NCI-H1048 (cell line): ENCODE measurements at places on chromosomes 7 and 10.

- DNase-seq, result no peak
Measured at GRCh38 chr7:154909241-154910105, 93.5 kb downstream of the PAXIP1 start.

- DNase-seq, result no peak
Measured at GRCh38 chr7:121913947-121914675, 41.1 kb downstream of the PTPRZ1 start.

DNA sequence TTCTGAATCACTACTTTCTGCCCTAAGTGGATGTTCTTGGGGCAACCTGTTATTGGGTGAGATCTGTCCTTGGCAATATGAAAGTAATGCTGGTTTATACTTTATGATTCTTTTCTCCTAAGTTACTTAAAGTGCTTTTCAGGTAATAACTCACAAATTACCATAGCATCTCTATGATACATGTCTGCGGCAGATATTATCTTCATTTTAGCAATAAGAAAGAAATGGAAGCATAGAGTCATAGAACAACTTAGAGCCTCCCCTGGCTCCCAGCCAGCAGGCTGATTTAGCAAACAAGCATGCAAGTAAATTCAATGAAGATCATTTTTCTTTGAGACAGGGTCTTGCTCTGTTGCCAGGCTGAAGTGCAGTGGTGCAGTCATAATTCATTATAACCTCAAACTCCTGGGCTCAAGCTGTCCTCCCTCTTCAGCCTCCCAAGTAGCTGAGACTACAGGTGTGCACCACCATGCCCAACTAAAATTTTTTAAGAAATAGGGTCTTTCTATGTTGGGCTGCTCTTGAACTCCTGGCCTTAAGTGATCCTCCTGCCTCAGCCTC is 38.1 kb upstream of the GRM8 start:
- no peak for DNase-seq

- no peak for DNase-seq
Measured at GRCh38 chr10:118216020-118216419, 126.1 kb downstream of the FAM204A start.

- no peak for DNase-seq
Measured at GRCh38 chr7:43784030-43784584, 25.6 kb downstream of the BLVRA start.

DNA sequence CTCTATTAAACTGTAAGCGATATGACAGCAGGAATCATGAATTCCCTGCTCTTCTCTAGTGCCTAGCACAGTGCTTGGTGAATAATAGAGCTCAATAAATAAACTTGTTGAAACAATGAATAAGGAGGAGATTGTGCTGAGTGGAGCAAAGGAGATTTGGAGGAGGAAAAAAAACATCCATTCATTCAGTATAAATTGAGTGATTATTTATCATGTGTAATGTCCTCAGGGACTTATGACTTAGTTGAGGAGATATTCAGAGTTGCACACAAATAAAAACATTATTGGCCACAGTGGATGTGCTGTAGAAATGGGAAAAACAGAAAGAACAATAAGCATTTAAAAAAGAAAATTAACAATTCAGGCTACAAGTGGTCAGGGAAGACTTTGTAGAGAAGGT is 125.7 kb downstream of the FOXP2 start:
- DNase-seq, result no peak

DNA sequence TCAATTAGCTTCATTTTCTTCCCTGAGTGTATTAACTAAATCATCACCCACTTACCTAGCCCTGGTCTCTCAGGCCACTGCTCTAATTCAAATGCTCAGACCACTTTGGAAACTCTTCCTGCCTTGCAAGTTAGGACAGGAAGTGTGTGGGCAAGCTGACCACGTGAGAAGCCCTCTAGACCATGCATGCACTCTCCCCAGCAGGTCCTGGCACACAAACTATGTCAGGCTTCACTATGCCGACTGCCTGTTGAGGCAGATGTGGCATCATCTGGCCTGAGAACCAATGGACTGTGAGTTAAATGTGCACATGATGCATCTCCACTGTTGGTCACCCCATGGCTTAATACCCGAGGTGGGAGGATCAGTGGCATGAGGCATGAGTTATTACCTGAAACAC is 439.6 kb downstream of the GRID1 start:
- no peak for DNase-seq

GRCh38 chr10:53406532-53406931 is 633.9 kb upstream of the MBL2 start:
- DNase-seq, result no peak

DNA sequence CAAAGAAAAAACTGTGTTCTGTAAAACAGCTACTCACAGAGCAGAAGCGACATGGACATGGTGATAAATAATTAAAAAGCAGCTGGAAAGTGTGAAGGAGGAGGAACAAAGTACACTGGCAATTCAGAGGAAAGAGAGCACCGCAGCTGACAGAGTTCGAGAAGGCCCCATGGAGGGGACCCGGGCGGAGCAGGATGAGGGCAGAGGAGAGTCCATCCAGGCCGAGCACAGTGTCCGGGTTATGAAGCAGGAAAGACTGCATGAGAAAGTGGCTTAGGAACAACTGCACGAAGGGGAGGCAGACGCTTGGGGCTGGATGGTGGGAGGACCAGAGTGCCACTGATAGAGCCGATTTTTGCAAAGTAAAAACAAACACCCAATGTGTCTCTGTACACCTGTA is 185.5 kb downstream of the ZMYND11 start:
- DNase-seq, result no peak

DNA sequence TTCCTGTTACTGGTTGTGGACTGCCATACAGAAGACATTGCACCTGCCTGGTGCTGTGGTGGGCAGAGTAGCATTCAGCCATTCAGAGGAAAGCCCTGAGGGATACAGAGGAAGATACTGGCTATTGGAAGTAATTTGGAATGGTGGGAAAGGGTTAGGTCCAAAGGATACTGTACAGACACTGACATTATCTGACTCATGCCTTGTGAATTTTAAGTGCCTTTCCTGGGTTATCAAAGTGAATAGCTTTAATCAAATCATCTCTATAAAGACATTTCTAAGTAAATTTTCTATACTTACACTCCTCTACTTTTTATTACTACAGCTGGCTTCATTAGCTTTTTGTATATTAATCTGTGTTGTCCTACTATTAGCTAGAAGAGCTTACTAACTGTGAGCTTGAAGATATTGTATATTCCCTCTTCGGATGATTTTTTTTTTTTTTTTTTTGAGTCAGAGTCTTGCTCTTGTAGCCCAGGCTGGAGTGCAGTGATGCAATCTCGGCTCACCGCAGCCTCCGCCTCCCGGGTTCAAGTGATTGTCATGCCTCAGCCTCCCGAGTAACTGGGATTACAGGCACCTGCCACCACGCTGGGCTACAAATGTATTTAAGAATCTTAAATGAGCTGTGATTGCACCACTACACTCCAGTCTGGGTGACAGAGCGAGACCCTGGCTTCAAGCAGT is 186.5 kb downstream of the ADK start:
- no peak for DNase-seq

DNA sequence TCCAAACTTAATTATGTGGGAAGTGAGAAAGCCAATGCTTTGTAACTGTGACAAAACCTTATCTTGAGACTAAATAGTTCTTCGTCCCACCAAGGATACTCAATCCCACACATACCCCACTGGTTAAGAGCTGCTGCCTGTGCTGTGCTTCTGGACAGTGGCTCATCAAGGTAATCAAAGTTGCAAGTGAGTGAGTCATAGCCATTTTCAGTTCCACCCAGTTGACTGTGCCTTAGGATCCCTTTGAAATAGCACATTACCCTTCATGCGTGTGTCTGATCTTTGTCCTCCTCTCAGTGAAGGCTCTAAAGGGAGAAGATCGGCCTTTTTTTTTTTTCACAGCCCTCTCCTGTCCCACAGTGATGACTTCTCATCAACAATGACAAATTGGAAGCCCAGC is 706.0 kb upstream of the AUTS2 start:
- no peak for DNase-seq

GRCh38 chr10:122362621-122363020 is 11.9 kb upstream of the PLEKHA1 start:
- DNase-seq, result no peak

DNA sequence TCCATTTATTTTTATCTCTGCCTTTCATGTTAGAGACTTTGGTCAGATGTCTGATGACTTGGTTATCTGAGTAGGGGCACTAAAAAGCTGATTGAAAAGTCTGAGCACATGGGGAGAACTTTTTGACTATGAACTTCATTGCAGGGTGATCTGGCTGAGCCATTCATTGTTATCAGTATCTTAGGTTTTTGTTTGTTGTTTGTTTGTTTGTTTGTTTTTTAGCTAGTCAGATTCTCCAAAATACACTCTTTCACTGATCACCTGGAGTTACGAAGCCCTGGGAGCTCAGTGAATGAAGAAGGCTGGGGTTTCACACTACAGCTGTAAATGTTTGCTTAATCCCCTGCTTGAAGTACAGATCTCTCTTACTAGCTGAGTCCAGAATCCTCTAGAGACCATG is 28.6 kb upstream of the DLG5 start:
- DNase-seq, result no peak

DNA sequence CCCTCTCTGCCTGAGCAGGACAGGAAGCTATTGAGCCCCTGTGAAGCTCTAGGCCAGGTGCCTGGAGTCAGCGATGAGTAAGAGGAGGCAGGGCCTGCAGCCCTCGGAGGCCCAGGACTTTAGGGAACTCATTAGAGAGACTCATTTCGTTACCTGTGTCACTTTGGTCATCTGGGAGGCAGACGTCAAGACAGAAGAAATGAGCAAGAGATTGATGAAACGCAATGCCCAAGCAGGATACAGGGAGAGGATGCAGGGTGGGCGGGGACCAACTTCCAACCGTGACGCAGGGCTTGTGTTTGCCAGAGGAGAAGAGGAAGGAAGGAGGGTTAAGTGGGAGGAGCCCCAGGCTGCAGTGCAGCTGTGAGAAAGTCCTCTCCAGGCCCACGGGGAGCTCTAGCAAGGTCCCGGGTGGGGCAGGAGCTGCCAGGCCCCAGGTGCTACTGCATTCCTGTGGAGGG is 26.4 kb upstream of the GNA12 start:
- no peak for DNase-seq

GRCh38 chr10:44788147-44789129 is 122.7 kb upstream of the TMEM72 start:
- DNase-seq, result no peak

DNA sequence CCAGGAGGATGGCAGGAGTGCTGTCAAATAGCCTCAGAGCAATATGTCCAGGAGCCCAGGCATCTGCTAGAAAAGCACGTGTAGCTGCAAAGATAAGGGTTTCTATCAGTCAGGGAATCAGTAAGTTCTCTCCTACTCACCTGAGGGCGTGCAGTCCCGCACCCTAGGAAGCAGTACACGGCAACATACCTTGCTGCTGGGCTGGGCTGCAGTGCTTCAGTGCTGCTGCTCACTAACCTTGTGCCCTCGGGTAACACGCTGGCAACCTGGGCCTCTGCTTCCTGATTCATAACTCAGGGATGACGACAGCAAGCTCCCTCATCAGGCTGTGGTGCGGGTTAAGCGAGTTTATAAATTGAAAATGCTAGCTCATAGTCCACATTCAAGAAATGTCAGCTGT is 29.5 kb upstream of the CCNY start:
- no peak for DNase-seq

- DNase-seq, result no peak
Measured at GRCh38 chr7:44221231-44221791, 20.5 kb downstream of the YKT6 start.

- DNase-seq, result no peak
Measured at GRCh38 chr10:18710201-18710653, 51.0 kb downstream of the ARL5B start.
